GM12892 (cell line): ENCODE measurements at places on chromosomes 16 and 17.

DNA sequence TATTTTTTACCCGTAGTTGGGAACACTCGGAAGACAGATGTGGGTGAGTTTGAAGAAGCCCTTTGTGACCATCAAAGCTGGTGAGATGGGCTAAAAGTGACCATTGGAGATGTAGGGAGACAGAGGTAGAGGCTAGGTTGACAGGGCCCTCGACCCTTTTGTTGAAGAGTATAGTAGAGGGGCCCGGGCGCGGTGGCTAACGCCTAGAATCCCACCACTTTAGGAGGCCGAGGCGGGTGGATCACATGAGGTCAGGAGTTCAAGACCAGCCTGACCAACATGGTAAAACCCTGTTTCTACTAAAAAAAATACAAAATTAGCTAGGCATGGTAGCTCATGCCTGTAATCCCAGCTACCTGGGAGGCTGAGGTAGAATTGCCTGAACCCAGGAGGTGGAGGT, 16.2 kb upstream of the NFATC3 start:
- DNase-seq: no peak

- DNase-seq: no peak
These were observed 21.0 kb downstream of the KSR1 start for GRCh38 chr17:27477050-27477888.

GRCh38 chr17:1039123-1039507, 42.2 kb downstream of the TIMM22 start:
- DNase-seq: no peak

DNA sequence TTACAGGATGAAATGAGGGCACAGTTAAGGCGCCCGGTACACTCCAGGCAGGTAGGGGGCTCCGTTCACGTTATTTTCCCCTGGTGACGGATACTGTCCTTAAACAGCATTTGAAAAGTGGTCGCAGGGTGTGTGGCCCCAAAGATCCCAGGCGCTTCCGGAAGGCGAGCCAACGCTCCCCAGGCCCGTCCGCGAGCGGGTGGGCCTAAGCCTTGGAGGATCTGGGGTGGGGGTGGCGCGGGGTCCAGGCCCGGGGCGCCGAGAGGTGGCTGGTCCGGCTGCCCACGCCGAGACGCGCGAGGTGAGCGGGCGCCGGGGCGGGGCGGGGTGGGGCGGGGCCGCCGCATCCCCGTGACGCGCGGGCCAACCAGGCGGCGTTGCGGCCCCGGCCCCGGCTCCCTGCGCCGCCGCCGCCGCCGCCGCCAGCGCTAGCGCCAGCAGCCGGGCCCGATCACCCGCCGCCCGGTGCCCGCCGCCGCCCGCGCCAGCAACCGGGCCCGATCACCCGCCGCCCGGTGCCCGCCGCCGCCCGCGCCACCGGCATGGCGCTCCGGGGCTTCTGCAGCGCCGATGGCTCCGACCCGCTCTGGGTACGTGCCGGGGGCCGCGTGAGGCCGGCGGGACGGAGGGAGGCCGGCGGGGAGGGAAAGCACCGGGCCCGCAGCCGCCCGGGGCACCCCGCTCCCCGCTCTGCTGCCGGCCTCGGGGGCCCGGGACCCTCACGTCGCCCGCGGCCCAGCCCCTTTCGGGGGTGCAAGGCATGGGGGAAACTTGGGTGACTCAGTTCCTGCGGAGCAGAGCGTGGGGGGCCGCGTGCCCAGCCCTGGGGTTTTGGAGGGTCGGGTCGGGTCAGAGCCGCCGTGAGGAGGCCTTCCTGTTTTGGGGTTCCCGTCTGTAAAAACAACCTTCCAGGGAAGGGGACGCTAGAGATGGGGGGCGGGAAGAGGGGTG, at the start of gene ABCC1:
Gene ABCC1, plus strand, starts transcription at position 407 of the 951 bp plus-strand sequence. Its CDS starts 136 bp downstream, at position 543.
- peak; percentile 77 for DNase-seq

GRCh38 chr17:31788571-31788946, 70.5 kb downstream of the COPRS start:
- DNase-seq: no peak

- no peak for DNase-seq
These were observed 5.7 kb upstream of the FTSJ3 start for GRCh38 chr17:63833026-63833740.

GRCh38 chr16:86524029-86524428, 13.7 kb downstream of the FOXF1 start:
- DNase-seq: no peak

DNA sequence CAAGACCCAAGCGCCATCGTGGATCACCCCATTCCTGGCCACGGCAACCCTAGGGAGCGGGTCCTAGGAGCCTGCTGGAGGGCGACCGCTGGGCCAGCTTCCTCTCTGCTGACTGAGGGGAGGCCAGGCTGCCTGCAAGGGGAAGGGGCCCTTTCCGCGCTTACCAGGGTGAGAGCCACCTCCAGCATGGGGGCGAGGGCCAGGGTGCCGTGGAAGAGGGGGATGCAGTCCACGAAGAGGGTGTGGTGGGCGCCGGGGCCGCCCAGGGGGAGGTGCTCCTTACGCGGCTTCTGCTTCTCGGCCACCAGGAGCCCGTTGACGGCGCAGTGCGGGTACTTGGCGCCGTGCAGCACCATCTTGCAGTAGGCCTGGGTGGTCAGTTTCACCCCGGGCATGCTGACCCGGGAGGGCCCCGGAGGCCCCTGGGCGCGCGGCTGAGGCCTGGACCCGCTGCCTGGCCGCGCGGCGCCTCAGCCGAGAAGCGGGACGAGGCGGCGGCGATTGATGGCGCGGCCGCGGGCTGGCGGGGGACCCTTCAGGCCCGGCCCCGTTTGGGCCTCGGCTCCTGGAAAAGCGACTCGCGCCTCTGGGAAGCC, 345 bp downstream of the EMC8 start:
- peak; percentile 73 for DNase-seq

- DNase-seq: no peak
These were observed 13.9 kb downstream of the HAGH start for GRCh38 chr16:1812732-1813163.

GRCh38 chr16:11966173-11966572, 1.2 kb downstream of the TNFRSF17 start:
- no peak for DNase-seq

DNA sequence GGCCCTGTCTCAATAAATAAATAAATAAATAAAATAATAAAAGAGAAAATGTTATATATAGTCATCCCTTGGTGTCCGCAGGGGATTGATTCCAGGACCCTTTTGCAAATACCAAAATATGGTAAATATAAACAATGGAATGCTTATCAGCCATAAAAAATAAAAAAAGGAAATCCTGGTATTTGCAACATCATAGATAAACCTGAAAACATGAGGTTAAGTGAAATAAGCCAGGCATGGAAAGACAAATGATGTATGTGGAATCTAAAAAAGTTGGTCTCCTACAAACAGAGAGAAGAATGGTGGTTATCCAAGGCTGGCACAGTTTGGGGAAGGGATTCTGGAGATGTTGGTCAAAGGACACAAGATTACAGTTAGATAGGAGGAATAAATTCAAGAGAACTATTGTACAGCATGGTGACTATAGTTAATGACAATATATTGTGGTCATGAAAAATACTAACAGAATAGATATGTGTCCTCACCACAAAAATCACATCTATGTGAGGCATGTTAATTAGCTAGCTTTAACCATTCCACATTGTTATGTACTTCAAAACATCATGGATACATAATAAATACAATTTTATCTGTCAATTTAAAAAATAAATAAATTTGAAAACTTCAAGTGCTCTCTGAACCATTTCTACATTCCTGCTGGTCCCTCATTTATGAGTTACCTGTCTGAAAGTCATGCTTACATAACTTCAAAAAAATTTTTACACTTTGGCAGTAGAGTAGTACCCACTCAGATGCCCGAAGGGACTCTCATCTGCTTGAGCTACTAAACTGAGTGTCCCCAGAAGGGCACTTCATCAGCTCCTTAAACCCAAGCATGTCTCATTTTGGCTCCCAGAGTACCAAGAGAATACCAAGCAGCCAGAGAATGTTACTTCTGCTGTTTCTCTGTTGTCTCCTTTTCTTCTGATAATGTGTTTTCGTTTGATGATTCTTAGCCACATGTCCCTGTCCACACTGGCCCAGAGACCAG, 26.6 kb downstream of the N4BP1 start:
- DNase-seq: no peak

DNA sequence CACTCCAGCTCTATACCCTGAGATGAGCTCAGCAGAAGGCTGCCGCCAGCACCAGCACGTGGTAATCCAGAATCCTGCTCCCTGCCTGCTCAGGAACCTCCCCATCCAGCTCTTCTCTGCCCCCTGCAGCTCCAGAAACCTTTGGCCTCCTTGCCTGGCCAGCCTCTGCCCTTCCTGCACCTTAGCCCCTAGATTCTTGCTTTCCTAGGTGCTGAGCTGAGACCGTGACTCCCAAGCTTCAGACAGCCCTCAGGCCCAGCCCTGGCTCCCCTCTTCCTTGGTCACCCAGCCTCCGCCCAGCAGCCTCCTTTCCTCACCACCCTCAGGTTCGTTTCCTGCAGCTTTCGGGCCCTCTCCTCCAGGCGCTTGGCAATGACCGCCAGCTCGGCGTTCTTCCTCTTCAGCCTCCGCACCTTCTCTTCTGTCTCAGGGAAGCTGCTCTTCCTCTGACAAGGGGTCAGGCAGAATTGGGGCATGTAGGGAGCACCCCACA, 2.6 kb downstream of the TSPOAP1 start:
- peak; percentile 22 for DNase-seq

- DNase-seq: no peak
These were observed 13.4 kb downstream of the GINS2 start for GRCh38 chr16:85675251-85675874.

GRCh38 chr17:77193653-77194052, 52.9 kb downstream of the SEC14L1 start:
- DNase-seq: no peak
